ENCODE measurements at places on chromosomes 1 and 21. TPM values are rescaled to one million over a fixed set of nuclear protein-coding genes. Genes with fewer than 3 reads are reported as not detected.
A peak's percentile ranks its signal among the peaks of the same experiment; 100 is the strongest.

DNA sequence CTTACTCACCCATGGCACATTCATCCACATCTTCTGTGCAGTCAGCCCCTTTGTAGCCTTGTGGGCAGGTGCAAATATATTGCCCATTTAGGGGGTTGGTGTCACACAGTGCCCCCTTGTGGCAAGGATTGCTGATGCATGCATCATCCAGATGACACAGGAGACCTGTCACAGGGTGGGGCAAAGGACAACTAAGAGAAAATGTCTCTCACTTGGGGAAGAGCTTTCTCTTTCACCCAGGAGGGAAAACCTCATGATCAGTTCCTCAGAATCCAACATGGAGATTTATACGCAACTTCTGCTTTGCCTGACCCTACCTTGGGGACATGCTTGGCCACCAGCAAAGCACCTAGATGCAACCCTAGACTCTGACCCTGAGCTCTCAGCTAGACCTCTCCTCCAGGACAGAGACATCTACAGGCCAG lies 71.8 kb upstream of the ADAM30 start:
- peaks cover 40% of the 10 kb centered on the region for H3K36me3 ChIP-seq
- H3K27ac ChIP-seq: no peak overlapping the region
- peak; percentile 59 for DNase-seq

DNA sequence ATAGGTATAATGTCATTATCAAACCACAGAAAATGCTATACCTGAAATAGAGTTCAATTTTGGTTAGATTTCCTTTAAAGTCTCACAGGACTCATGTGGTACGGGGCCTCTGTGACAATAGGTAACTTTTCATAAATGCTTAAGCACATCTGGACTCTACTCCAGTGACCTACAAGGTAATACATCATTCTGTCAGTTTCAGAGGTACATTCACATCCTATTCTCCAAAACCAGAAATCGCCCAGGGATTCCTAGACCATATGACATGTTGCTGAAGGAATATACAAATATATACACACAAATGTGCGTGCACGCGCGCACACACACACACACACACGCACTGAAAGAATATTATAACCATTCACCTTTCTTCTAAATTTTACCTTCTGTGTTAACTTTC lies 311.8 kb downstream of the SMYD3 start:
- H3K4me1 ChIP-seq: no peaks in the 10 kb centered on the region
- no peaks in the 10 kb centered on the region for H3K36me3 ChIP-seq
- DNase-seq: no peak
- no peak overlapping the region for H3K27ac ChIP-seq
- no peak overlapping the region for H3K4me3 ChIP-seq

- peak; percentile 59 for DNase-seq
- no peak overlapping the region for H3K27ac ChIP-seq
- no peaks in the 10 kb centered on the region for H3K27me3 ChIP-seq
- no peak overlapping the region for H3K4me3 ChIP-seq
- no peaks in the 10 kb centered on the region for H3K36me3 ChIP-seq
These were observed 336.0 kb upstream of the NR5A2 start for GRCh38 chr1:199691540-199691939.

DNA sequence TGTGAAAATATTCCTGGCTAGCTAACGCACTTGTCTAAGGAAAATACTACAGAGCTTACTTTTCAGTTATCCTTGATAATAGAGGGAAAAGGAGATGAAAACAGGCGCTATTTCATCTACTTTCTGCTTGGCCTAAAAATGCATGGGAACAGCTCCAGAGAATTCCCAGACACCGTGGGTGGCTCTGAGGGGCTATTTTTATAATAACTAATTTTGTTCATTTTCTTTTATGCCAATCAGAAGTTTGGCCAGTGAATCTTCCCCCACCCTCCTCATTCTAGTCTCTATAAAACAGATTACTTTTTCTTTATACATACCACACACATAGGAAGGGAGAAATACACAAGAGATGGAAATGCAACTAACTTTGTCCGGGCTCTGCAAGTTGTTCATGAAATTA lies 322.9 kb downstream of the SETD4 start:
- DNase-seq: no peak
- H3K27me3 ChIP-seq: no peaks in the 10 kb centered on the region
- no peak overlapping the region for H3K27ac ChIP-seq
- no peaks in the 10 kb centered on the region for H3K4me1 ChIP-seq
- H3K4me3 ChIP-seq: no peak overlapping the region

DNA sequence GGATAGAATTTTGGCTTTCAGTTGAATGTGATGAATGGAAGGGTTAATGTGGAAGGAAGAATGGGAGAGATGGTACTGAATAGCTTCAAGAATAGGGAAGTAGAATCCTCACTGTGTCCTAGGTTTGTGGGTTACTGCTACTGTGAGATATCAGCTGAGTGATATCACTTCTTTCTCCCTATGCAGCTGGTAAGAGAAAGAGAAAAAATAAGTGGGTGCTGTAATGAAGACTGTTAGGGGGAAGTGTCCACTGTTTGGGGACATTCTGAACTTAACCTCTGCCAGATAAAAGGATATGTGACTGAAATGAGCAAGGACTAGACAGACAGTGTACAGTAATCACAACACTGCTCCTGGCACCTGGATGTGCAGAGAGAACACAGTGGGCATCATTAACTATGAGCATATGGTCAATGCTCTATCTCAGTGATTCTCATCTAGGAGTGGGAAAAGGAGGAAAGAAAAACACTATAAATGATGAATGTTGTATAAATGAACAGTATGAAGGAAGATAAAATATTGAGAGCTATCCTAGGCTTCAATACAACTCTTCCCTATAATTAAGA lies 25.6 kb upstream of the MOB3C start:
- H3K4me3 ChIP-seq: no peak overlapping the region
- no peaks in the 10 kb centered on the region for H3K27me3 ChIP-seq
- H3K36me3 ChIP-seq: no peaks in the 10 kb centered on the region
- H3K4me1 ChIP-seq: peaks cover 32% of the 10 kb centered on the region
- DNase-seq: no peak

DNA sequence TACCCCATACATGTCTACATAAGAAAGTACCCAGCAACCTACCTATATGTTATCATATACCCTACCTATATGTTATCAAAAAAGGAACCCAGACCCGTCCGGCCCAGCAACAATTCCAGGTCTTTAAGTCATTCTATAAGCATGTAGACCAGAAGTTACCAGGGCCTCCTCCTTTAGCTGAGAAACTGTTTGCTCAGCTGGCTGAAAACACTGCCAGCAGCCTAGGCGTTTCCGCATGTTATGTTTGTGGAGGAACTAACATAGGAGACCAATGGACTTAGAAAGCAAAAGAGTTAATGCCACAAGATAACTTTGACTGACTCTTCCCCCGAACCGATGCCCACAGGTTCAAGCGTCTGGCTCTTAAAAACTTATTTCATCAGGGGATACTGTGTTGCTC lies 7.1 kb upstream of the ZNF678 start:
- no peak overlapping the region for H3K4me3 ChIP-seq
- H3K36me3 ChIP-seq: no peaks in the 10 kb centered on the region
- DNase-seq: no peak
- no peaks in the 10 kb centered on the region for H3K4me1 ChIP-seq
- H3K27ac ChIP-seq: no peak overlapping the region

LCE3E gene
- total RNA-seq: not detected

- no peaks in the 10 kb centered on the region for H3K27me3 ChIP-seq
- peak overlapping the region; percentile 55 for H3K27ac ChIP-seq
- H3K4me1 ChIP-seq: peaks cover 17% of the 10 kb centered on the region
- H3K4me3 ChIP-seq: peak overlapping the region; percentile 83
These were observed 3.7 kb upstream of the ARHGEF19 start for GRCh38 chr1:16215882-16216753.

DNA sequence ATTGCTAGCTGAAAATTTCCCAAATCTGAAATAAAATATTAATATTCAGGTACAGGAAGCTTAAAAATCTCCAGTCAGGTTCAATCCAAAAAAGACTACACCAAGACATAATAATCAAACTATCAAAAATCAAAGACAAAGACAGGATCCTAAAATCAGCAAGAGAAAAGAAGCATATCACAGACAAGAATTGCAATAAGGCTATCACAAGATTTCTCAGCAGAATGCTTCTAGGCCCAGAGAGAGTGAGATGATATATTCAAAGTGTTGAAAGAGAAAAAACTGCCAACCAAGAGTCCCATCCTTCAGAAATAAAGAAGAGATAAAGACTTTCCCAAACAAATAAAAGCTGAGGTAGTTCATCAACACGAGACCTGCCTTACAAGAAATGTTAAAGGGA lies 5.0 kb upstream of the SELP start:
- no peak overlapping the region for H3K27ac ChIP-seq
- no peak for DNase-seq
- H3K36me3 ChIP-seq: no peaks in the 10 kb centered on the region

Measured in Panc1 (cell line).